Stimulated activated CD8-positive, alpha-beta memory T cell treated with anti-CD3 and anti-CD28 coated beads, Interleukin-15, amount 100 ng/mL, for 24 hours (primary cell): ENCODE measurements at places on chromosomes 2 and 18.

DNA sequence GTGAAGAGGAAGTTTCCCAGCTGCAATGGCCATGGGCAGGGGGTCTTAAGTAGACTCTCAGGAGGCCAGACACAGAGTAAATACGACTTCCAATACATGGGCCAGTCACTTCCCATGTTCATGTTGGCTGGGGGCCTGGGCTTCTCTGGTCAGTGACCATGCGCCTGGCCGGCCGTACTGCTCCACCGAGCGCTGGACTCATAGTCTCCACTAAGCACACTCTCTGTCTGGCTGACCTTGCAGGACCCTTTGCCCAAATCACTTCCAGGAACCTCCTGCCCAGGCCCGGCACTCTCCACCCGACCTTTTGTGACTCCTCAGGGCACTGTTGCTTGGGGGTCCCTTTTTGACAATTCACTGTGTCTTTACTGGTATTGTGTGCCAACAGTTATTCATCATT, 69.3 kb downstream of the SOWAHC start:
- no peak for DNase-seq

DNA sequence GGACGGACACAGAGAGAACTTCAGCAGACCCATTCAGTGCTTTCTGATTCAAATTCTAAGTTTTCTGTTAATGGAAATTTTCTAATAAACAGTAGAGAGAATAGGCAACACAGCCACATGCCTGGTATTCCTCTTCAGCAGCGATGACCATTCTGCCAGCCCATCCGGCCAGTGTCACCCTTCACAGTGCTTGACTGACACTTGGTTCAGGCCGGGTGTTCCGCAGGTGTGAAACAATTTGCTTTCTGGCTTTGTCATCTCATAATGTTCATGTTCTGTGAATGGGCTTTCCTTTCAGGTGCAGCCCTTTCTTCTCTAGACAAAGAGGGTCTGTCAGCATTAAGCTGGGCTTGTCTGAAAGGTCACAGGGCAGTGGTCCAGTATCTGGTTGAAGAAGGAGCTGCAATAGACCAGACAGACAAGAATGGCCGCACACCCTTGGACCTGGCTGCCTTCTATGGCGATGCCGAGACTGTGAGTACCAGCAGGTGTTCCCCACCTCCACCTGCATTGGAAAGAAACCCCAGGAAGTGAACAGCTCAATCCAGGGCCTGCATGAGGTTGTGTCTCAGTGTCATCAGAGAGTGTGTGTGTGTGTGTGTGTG, 67.0 kb downstream of the WDSUB1 start:
- DNase-seq, result no peak

GRCh38 chr18:2642771-2643170, 12.8 kb upstream of the SMCHD1 start:
- DNase-seq, result no peak

GRCh38 chr2:151159109-151159662, 102.5 kb downstream of the RBM43 start:
- no peak for DNase-seq

GRCh38 chr2:86468162-86469033, 27.2 kb downstream of the KDM3A start:
- no peak for DNase-seq

GRCh38 chr2:169012812-169013627, 18.1 kb downstream of the ABCB11 start:
- no peak for DNase-seq
